ENCODE measurements at places on chromosomes 12 and 14.

DNA sequence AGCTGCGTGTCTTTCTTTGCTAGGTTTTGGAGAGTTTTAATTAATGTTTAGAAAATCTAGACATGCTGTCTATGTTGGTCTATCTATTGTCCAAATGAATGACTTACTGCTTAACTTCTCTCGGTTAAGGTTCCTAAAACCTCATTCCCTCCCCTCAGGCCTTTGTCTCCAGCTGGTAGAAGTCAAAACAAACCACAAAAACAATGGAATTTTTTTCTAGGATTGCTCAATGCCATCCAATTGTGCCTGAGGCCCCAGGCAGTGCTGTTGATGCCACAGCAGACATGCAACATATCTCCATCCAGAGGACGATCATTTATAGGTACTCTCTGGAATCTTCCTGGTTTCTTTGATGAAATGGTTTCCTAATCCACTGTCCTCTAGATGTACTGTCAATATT is 448.2 kb upstream of the TBX3 start:
- no peak for DNase-seq

GRCh38 chr12:54191550-54192022 is 2.8 kb upstream of the SMUG1 start:
- peak; percentile 56 for DNase-seq

DNA sequence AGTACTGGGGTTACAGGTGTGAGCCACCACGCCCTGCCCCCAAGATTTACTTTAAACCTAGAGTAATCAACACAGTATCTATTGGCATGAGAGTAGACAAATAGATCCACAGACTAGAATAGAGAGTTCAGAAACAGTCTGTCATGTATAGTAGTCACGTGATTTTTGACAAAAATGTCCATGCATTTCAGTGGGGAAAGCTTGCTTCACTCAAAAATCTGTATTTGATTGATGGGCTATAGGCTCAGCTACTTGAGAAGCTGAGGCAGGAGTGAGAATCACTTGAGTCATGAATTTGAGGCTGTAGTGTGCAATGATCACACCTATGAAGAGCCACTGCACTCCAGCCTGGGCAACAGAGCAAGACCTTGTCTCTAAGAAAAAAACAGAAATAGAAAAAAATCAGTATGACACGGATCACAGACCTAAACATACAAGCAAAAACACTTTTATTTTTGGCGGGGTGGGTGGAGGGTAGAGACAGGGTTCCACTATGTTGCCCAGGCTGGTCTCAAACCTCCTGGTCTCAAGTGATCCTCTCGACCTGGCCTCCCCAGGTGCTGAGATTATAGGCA is 7.6 kb upstream of the ORAI1 start:
- no peak for DNase-seq

DNA sequence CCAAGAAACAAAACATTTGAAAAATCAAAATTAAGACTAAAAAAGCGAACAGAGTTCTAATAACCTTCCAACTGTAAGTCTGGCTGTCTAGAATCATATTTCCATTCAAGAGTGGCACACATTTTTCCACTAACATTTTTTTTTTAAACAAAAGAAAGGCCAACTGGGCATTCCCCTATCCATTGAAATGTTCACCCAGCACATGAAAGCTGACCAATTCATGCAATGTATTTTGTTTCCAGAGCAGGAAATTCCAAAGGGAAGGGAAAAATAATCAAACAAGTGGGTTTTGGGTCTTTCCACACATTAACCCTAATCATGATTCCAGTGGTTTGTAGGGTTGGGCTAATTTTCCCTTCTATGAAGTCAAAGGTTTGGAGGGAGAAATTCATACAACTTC is 206.5 kb downstream of the CALM1 start:
- DNase-seq = no peak

GRCh38 chr14:74579447-74580274 is 32.4 kb downstream of the LTBP2 start:
- no peak for DNase-seq

- DNase-seq = peak; percentile 11
Measured at GRCh38 chr14:34300882-34301734, 160.9 kb downstream of the SPTSSA start.

All from GM18507 (cell line).